ENCODE measurements at places on chromosomes 2 and 18.

- DNase-seq: no peak
These were observed 282.5 kb downstream of the SLC8A1 start for GRCh38 chr2:40169430-40169829.

- no peak for DNase-seq
These were observed 643.1 kb downstream of the CNTNAP5 start for GRCh38 chr2:124668161-124668560.

DNA sequence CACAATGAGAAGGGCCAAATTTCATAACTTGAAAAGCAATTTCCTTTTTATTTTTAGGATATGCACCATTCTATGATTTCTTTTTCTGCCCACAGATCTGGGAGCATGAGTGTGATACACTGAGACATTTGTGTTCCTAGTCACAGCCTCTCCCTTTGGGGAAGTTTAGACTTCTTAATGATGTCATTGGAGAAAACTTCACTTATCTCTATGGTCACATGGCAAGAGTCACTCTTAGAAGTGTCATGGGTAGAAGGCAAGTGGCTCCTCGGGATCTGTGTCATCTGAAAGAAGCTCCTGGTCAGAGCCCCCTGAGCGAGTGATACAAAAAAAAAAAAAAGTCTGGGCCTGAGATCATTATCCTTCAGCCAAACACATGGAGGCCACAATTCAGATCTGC is 62.5 kb upstream of the LGALSL start:
- DNase-seq: no peak

GRCh38 chr18:44911773-44912172 is 231.1 kb downstream of the SETBP1 start:
- DNase-seq: no peak

DNA sequence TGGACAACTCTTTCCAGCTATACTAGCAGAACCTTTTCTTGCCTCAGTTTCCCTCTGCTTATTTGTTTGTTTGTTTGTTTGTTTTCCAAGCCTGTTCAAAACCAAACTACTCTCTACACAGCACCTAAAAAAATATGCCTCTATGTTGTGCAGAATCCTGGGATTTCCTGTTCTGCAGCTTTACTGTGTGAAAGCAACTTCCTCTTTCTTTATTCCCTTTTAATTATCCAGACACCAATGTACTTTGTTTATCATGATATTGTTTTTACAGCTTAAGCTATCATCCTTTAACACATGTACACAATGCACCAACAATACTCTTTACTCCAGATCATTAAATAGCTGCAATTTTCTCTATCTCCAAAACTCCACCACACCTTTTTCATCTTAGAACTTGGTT is 259.5 kb downstream of the EPHA4 start:
- no peak for DNase-seq

GRCh38 chr18:77366720-77367641 is 117.3 kb downstream of the GALR1 start:
- no peak for DNase-seq

- no peak for DNase-seq
These were observed 363.4 kb upstream of the SOX11 start for GRCh38 chr2:5328826-5329225.

- DNase-seq: no peak
These were observed 48.2 kb downstream of the SLC14A2 start for GRCh38 chr18:45663403-45664045.

DNA sequence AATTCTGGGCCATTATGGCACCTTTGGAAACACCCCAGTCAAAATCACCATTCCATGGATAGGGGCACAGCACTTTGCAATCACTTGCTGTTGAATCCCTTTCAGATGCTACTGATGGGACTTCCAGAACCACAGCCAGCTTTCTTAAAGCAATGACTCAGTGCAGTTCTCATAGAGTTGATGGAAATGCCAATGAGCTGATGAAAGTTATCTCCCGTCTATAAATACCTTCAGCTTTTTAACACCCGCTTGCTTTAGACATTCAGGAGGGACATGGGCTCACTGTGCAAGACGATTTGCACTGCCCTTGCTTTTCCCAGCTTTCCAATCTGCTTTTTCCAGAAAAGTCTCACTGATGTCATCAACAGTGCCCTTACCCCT is 66.7 kb upstream of the RPL31 start:
- no peak for DNase-seq

GRCh38 chr2:12177455-12178288 is 431.2 kb downstream of the LPIN1 start:
- no peak for DNase-seq

DNA sequence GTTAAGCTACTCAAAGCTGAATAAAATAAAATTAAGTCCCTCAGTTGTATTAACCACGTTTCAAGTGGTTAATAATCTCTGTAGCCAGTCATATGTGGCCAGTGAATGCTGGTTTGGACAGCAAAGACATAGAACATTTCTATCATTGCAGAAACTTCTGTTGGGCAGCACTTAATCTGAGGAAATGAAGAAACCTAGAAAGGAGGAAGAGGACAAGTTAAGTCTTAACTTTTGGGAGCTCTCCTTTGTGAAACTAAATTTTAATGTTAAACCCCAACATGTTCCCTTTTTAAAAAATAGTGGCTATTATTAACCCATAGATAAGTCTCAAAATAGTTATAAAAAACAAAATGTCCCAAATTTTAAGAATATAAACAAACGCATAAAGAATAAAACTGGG is 421.3 kb downstream of the ARHGAP15 start:
- no peak for DNase-seq

GRCh38 chr2:222568865-222569264 is 87.0 kb downstream of the FARSB start:
- DNase-seq: no peak

DNA sequence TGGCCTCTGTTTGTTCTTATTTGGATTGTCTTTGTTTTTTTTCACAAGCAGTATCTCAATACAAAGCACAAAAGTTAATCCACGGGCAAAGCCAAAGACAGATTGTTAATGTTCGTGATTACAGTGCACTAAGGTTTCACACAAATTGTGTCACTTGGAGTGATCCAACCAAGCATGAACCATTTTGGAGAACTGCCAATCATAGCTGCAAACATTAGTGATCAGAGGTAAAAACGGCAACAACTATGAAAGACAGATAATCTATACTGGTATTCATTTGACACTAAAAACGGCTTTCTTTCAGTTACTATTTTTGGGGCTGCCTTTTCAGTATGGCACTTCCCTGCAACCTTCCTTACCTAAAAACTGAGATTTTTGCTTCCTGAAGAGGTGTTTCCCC is 213.1 kb upstream of the GULP1 start:
- no peak for DNase-seq

DNA sequence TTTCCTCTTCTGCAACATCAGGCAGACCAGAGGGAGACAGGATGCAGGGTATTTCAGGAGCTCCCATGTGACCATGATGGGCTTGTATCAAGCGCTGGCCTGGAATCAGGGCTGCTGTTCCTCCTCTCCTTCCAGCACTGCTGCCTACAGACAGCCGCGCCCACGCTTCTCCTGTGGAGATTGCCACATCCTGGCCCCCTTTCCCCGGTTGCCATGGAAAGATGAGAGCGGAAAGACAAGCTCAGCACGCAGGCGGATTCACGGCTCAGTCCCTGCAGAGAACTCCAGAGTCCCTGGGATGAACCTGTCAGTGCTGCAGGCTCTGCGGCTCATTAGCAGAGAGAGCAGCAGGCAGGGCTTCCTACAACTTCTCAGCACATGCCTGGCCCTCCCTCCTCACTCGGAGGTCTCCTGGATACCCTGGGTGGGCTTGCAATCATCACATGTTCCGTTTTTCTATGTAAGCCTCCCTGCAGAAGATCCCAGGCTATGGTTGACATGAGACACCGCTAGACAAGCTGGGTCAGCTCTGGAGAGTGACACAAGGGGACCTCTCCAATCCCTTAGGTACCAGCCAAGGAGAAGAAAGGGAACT is 497.8 kb upstream of the MYT1L start:
- no peak for DNase-seq

- no peak for DNase-seq
These were observed 41.5 kb downstream of the TGFA start for GRCh38 chr2:70511971-70512729.

- DNase-seq: no peak
These were observed 61.1 kb upstream of the XDH start for GRCh38 chr2:31475692-31476091.

GRCh38 chr2:207135340-207135739 is 30.4 kb downstream of the KLF7 start:
- DNase-seq: no peak

DNA sequence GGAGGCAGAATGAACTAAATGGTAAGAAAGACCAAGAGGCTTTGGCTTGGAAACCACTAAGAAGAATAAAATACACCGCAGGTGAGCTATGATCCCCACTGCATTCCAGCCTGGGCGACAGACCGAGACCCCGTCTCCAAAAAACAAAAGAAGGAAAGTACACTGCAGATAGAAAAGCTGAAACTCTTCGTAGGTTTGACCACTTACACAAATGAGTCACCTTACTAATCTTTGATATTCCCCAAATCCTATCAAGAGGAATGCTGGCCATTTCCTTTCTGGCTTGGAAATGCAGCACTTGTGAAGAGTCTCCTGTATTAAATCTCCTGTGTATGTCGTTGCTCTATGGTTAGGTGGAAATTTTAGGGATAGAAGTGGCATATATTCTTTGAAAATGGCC is 108.8 kb downstream of the MTCL1 start:
- no peak for DNase-seq

- no peak for DNase-seq
These were observed 197.5 kb upstream of the ARL4C start for GRCh38 chr2:234694244-234695013.

DNA sequence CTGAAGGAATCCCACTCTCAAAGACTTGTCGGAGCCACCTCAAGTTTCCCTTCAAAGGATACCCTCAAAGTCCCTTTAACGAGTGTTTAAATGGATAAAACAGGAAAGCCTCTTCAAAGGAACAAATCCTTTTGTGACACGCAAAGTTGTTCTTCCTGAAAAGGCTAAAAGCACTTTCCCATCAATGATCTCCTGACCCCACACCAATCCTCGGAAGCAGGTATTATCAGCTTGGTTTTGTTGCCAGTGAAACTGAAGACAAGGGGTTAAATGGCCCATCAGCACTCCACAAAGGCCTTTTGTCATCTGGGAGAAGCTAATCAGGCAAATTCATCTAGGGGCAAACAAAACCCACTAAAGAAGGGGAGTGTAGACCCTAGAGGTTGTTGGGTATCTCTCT is 418.0 kb upstream of the ID2 start:
- no peak for DNase-seq

DNA sequence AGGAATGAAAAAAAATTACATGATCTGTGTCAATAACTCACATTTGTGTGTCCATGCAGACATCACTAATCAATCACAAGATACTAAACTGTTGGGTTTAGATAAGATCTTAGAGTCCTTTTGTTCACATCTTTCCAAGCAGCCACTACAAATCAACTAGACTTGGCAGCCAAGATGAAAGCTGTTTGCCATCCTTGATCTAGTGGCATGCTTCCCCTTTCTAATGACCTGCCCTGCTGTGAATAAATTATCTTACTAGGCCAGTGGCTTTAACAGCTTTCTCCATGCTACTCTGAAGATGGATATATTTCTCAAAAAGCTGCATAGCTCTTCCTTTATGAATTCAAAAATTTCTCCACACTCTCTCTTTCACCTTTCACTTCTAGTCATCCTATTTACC is 1338.0 kb upstream of the ACVR2A start:
- no peak for DNase-seq

DNA sequence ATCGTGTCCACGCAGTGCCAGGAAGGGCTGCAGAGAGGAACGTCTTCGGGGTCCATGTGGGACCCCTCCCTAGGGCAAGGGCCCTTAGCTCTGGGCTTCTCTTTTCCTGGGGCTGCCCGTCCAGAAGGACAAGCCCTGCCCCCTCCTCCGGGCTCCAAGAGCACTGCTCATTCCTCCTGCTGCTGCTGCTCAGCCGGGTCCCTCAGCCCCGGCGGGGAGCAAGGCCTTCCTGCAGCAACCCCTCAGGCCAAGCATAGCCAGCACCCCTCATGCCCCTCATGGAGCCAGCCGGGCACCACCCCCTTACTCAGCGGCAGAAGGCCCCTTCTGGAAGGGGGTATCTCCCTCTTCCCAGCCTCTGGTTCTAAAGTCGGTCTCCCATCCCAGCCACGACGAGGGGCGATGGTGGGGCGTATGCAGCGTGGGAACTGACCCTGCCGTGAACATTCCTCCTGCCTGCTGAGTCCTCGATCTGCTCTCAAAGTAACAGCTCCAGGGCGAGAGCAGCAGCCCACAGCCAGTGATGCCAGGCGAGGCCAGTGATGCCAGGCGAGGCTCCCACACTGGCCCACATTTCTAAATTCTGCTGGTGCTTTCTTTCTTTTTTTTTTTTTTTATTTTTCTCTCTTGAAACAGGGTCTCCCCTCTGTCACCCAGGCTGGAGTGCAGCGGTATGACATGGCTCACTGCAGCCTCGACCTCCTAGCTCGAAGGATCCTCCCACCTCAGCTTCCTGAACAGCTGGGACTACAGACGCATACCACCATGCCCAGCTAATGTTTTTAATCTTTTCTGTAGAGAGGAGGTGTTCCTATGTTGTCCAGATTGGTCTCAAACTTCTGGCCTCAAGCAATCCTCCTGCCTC is 99.7 kb downstream of the HDAC4 start:
- DNase-seq: no peak

DNA sequence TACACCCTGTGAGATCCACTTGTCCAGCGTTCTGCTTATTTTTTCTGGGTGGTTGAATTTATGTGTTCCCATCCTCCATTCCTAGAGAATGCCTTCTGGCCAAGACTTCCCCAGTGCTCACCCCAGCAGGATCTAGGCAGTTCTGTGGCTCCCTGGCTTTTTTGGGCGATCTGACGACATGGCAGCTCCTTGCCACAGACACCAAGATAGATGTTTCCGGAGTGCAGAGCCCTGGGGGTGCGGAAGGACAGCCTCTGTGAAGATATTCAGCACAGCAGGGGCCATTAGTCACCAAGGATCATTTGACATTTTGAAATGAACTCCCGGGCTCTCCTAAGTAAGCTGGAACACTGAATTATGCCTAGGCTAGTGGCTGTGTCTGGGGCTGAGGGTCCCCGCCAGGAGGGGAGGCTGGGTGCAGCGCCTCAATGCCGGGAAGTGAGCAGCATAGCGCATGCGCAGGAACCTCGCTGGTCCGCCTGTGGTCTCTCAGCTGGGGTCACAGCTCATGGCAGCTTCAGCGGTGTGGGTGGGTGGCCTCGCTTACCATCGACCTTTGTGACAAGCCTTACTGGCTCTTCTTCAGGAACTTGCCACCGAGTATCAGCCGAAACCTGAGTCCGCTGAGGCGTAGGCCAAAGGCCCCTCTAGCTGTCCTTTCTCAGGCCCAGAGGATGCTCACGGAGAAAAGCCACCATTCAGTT is 60.3 kb downstream of the MEX3C start:
- DNase-seq: no peak

- DNase-seq: no peak
These were observed 64.9 kb upstream of the ZSWIM2 start for GRCh38 chr2:186913870-186914269.

Data from activated T-cell treated with anti-CD3 and anti-CD28 coated beads, Interleukin-2, amount 50 U/mL, for 48 hours (primary cell).